ENCODE measurements at places on chromosomes 13 and 19. TPM values are rescaled to one million over a fixed set of nuclear protein-coding genes. Genes with fewer than 3 reads are reported as not detected.

GRCh38 chr13:76965759-76966421, 17.6 kb downstream of the ACOD1 start:
- DNase-seq: peak; percentile 75
- no peak overlapping the region for H3K4me3 ChIP-seq
- no peaks in the 10 kb centered on the region for H3K36me3 ChIP-seq
- H3K27me3 ChIP-seq: no peaks in the 10 kb centered on the region
- H3K27ac ChIP-seq: no peak overlapping the region

KLK2 gene
- not detected for total RNA-seq

DNA sequence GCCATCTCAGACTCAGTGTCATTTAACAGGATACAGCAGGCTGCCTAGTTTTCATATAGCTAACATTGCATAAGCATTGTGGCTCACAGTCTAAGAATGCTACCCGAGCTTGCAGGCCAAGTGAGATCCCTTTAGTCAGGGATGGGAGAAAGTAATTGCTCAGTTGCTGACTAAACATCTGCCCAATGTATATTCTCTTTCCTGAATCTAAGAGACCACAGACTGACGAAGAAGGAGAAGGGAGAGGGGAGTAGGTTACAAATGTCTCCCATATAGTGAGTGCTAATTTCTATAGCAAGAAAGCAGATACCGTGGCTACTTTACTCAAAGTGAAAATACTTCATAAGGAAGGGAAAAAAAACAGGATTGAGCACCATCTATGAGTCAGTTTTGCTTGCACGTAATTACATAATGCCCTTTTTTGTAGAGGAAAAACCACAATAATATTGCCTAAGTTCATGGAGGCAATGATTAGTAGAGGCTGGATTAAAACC, 453.9 kb downstream of the COG6 start:
- H3K4me1 ChIP-seq: peaks cover 5% of the 10 kb centered on the region
- DNase-seq: no peak
- H3K27me3 ChIP-seq: no peaks in the 10 kb centered on the region
- peak overlapping the region; percentile 40 for H3K27ac ChIP-seq
- no peak overlapping the region for H3K4me3 ChIP-seq
- no peaks in the 10 kb centered on the region for H3K36me3 ChIP-seq

DNA sequence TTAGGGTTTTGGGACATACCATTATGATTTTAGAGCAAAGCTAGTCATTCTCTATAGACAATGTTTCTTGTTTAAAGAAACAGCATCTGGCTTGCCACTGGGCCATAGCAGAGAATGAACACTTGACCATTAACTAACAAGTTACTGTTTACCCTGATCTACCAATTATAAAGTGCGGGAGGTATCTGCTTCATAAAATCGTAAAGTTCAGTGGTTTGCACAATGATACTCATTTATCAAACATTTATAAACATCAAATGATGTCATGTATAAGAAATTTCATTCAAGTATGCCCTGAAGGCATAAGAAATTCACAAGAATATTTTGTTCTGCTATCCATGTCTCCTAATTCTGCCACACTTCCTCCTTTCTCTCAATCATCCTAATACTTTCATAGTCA, 139.2 kb downstream of the PCDH20 start:
- H3K4me3 ChIP-seq: no peak overlapping the region
- H3K4me1 ChIP-seq: no peaks in the 10 kb centered on the region
- no peak for DNase-seq
- no peak overlapping the region for H3K27ac ChIP-seq

DNA sequence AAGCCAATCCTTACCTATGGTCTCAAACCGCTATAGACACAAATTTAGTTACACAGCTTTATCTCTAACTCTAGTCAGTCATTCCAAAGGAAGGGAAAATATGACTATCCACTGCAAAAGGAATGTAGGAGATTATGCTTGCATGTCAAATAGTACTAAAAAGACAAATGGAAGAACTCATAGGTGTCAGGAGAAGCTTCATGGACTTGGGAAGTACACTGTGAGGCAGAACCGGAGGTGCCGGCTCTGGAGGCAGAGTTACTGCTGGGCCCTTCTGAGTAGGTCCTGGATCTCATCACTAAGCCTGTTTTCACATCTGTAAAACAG, 97.5 kb downstream of the FOXO1 start:
- H3K27ac ChIP-seq: peak overlapping the region; percentile 52
- no peaks in the 10 kb centered on the region for H3K27me3 ChIP-seq
- H3K36me3 ChIP-seq: no peaks in the 10 kb centered on the region
- peaks cover 67% of the 10 kb centered on the region for H3K4me1 ChIP-seq
- no peak overlapping the region for H3K4me3 ChIP-seq

Measured in sigmoid colon (tissue), 7 donors.